ENCODE measurements at places on chromosomes 7 and 10.

DNA sequence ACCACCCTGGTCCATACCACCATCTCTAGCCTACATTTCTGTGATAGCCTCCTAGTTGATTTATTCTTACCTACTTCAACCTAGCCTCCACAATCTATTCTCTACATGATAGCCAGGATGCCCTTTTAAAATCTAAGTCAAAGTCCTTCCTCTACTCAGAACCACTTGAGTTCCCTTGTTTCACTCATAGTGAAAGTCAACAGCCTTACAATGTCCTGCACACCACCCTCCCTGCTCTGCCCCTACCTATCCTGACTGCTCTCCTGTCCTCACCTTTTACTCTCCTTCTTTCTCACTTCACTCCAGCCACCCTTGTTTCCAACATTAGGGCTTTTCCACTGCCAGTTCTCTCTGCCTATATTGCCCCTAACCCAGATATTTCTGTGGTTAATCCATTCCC is 146.7 kb downstream of the GRM3 start:
- DNase-seq, result no peak

- no peak for DNase-seq
Observed at GRCh38 chr7:95501261-95501832, 15.6 kb downstream of the ASB4 start.

DNA sequence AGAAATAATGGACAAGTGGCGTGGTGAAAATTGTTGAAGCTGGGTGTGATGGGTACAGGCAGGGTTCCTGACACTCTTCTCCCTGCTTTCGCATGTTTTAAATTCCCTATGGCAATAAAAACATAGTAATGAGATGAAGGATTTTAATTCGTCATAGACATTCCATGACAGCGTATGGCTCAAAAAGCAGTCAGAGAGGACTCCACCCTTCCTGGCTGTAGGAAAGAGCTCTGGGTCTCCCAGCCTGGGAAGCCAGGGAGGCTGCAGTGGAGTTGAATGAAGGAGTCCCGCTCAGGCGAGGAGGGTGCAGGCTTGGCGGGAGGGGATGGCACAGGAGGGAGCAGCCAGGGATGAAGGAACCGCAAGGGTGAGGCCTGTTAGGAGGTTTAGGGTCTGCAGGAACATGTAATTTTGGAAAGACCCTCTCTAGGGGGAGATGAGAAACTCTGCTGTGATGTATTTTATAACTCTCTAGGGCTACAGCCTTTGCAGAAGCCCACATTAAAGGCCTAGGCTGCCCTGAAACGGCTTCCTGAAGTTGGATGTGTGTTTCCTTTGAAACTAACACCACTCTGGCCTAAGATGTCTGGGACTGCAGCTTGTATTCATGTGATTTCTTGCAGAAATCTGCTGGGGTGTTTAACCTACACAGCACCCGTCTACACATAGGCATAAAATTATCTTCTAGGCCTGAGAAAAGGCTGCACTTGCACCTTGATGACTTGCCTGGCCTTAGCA is 7.6 kb upstream of the LARP4B start:
- DNase-seq, result no peak

DNA sequence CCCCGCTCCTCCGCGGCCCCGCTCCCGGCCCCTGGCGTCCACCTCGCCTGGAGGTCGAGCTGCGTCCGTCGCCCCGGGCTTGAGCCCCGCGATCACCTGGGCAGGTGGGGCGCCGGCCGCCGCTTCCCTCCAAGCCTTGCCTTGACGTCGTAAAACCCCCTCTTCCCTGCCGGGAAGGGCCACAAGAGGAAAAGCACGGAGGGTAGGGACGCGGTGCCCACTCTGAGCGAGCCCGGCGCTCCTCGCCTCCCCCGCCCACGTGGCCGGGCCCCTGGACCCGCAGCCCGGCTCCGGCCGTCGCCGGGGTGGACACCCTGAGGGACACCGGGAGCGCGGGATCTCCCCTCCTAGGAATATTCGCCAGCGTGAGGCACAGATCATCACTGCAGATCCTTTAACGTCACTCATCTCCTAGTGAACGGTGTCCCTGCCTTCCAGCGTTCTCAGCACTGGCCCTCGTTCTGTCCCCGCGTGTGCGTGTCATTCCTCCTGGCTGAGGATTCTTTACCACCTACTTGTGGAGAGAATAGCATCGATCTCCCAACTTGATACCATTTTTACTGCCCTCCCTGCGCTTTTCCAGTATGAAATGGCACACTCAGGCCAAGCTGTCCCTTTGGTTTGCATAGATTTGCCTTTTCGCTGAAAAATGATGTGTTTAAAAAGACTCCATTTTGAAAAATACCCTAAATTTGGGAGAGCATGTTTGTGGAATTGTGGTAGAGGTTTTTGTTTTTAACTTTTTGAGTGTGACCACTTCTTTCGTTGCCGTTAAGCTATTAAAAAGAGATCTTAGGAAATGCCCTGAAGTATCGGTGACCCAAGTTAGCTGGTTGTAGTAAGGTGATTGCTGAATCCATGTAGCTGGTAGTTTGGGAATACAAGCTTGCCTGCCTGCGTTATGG is 649 bp downstream of the ACTR3B start:
- DNase-seq, result no peak

GRCh38 chr10:69458430-69459100 is 7.3 kb downstream of the TSPAN15 start:
- DNase-seq, result no peak

DNA sequence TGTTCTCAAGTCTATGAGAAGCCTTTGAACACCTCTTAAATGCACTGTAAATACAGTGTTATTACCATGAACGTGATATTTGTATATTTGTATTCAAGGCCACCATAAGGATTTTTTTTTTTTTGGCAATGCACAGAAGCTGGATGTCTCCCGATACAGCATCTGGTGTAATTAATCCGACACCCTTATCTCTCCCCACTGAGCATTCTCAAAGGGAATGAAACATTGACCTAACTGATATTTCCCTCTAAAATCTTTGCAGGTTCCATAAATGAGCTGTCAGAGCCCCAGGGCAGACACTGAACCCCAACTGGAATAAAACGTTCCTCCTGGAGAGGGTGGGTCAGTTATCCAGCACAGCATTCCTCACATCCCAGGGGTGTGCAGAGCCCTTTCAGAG is 316.6 kb downstream of the PAXIP1 start:
- DNase-seq, result no peak

- DNase-seq, result no peak
Observed at GRCh38 chr7:151796871-151797537, 79.9 kb downstream of the PRKAG2 start.

GRCh38 chr10:31081937-31082840 is 50.5 kb upstream of the ZNF438 start:
- DNase-seq, result no peak

DNA sequence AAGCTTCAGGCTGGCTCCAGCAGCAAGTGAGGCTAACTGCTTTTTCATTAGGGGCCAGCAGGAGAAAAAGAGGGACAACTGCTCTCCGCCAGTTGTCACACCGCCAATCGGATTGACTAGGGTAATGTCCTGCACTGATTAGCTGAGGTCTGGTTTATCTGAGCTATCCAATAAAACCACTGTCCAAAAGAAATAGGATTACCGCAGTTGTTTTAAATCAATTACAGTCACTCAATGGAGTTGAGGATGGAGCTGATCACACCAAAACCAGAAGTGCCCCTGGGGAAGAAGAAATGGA is 351.4 kb upstream of the NPVF start:
- DNase-seq, result no peak

- no peak for DNase-seq
Observed at GRCh38 chr10:81874875-81875466, at the start of gene NRG3. NRG3 (plus strand) TSS chr10:81875194.

DNA sequence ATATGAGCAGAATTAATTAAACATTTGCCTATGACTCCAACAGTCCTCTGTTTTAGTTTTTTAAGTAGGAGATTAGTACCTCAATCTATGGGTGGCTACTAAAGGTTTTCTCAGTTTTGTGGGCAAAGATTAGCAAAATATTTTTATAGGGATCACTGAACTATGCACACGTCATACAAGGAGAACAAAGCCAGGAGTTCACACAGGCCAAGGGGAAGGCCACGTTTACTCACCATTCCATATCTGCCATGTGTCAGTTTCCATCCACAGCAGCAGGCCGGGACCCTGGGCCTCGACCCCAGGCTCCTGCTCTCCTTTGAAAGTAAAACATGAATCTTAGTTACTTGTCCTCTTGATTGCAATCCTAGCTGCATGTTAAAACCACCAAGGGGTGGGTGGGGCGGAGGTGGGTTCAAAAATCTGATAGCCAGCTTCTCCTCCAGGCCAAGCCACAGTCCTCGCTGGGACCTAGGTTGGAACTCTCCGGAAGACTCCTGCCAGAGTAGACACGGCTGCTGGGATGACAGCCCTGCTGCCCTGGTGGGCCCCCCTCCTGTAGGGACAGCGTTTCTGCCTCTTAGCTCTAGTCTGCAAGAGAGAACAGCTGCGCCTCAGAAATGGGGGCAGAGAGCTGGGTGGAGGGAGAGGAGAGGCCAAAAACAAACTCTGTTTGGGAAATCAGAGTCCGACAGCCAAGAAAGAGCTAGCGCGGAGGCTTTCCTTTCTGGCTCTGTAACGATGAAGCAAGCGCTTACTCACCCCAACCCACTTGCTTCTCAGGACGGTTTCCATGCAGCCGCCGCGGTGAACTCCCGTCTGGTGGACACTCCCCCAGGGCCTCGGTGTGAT is 35.6 kb downstream of the PITRM1 start:
- DNase-seq, result no peak

GRCh38 chr10:14761372-14761771 is 13.3 kb downstream of the FAM107B start:
- no peak for DNase-seq

DNA sequence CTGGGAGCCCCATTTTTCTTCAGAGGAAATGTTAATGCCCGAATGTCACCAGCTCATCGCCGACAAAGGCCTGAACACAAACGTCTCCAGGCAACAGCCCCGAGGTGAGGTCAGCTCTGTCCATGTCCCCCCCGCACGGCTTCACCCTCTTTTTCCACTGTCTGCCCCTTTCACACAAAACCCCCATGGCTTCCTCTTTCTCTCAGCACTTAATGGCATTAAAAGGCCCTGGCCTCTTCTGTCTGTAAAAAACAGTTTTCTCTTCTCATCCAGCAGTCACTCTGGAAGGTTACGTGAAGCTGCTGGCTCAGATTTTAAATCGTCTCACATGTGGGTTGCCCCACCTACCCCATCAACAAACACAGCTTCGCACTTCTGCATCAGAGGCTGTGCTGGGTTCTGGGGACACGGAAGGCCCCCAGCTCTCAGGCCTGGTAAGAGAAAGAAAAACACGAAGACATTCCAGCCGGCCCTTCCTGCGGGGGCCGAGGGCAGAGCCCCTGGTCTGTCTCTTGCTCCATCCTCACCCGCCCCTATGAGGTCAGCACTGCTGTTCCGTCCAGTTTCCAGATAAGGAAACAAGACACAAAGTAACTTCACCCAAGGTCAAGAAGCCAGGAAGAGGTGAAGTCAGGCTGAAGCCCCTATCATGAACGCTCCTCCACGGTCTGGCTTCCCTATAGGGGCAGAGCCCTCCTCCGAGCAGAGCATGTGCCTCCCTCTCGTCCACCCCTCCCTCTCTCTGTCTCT is 91.1 kb upstream of the PDGFA start:
- no peak for DNase-seq

GRCh38 chr7:101058355-101058754 is 26.9 kb upstream of the TRIM56 start:
- no peak for DNase-seq

- no peak for DNase-seq
Observed at GRCh38 chr7:83837683-83838082, 188.7 kb upstream of the SEMA3E start.

GRCh38 chr7:30363778-30364563 is 79.6 kb downstream of the ZNRF2 start:
- DNase-seq, result no peak

DNA sequence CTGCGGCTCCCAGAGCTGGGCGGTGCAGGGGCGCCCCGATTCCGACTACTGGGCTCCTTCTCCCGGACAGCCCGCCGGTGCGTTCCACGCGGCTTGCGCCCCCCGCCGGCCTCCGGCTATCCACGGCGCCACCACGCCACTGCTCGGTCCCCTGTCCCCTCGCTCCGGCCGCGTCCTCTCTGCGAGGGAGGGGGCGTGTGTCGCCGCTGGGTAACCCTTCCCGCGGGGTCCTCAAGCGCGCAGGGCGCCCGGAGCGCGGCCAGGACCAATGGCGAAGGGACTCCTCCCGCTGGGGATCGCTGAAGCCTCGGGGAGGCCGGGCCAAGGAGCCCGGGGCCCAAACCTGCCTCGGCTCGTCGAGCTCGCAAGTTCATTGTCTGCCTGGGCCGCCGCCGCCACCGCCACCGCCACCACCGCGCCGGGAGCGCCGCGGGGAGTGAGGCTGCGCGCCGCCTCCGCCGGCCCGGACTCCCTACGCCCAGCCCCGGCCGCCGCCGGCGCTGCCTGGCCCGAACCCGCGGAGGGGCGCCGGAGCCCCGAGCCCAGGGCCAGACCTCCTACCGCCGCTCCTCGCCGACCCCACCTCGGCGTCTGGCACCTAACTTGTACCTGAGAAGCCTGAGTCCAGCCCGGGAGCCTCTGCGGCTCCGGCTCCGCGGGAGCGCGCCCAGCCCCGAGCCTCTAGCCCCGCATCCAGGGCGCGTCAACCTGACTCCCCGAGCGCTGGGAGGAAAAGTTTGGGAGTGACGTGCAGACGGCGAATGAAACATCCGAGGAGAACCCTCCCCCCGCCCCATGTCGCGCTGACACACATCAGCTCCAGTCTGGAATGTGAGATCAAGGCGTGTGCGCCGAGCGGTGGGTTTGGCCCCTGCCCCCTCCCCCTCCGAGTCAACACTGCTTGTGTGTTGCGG is at the start of gene CHST15:
Gene CHST15 (minus strand): TSS at position 739 of the 914 bp plus-strand sequence. CDS start 47,386 bp downstream, outside the sequence.
- peak; percentile 46 for DNase-seq

DNA sequence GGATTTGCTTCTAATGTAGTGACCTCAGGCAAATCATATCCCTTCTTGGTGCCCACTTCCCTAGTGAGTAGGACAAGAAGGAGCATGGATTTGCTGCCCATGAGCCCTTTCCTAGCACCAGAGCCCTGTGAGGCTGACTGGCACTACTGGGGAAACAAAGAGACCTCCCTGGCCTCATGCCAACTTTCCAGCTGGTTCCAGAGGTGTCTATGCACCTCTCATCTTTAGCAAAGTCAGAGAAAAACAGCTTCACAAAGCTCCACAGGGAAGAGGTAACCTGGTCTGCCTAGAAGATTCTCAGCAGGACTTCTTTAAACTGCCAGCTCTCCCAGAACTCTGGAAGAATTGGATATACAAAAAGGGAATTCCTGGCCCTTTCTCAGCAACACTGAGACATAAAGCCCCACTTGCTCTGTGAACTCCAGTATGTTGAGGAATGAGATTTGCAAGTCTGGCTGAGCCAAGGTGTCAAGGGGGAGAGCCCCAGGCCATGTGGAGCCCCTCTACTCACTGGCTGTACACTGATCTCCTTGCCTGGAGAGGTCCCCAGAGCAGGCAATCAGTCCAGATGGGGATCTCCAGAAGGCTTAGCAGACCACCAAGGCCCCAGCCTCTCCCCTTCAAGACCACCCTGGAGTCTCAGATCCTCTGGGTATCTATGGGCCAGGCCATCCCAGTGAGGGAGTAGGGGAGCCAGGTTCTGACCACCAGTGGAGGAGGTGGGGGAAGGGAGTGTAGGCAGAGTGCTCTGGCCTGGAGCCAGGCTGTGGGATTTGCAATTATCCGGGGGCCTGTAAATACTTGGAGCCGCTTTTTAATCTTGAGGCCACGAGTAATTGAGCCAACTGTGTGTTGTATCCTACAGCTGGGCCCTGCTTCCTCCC is 24.4 kb upstream of the RBM20 start:
- DNase-seq, result no peak

All from SW 1271 (cell line).